ENCODE measurements at places on chromosomes 12 and 14.

GRCh38 chr12:64469455-64470142, 17.7 kb downstream of the TBK1 start:
- DNase-seq, result no peak

GRCh38 chr12:106671840-106672239, 89.0 kb downstream of the RFX4 start:
- no peak for DNase-seq

DNA sequence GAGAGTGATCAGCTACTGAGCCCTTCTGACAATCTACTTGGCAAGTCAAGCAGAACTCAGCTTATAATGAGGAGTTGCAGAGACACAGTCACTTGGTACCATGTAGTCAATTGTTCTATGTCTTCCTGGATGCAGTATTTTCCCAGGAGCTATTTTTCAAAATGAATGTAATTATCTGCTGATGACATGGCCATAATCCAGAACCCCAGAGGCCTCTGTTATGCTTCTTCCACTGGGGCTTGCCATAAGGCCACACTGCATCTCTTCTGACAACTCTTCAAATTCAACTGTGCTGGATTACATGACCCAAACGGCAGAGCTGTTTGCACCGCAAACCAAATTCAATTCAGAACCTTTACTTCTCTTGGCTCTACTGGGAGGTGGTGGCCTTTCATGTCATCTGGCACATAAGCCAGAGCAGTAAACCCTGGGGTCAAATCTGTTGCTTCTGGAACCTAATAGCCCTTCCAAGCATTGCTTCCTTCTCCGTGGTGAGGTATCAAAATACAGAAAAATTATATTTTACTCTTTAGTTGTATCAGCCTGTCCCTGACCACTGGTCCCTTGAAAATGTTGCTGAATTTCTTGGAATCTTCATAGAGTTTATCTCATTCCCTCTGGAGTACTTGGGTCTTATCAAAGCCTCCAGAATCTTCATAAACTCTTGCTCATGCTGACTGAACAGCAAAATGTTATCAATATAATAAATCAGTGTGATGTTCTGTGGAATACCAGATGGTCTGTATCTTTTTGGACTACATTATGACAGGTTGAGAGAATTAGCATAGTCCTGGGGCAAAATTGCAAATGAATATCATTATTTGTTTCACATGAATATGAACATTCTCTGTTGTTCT, 79.4 kb upstream of the DCN start:
- no peak for DNase-seq

- no peak for DNase-seq
Observed at GRCh38 chr14:88188745-88189416, 134.2 kb downstream of the KCNK10 start.

- no peak for DNase-seq
Observed at GRCh38 chr12:67433385-67434175, 164.4 kb downstream of the CAND1 start.

DNA sequence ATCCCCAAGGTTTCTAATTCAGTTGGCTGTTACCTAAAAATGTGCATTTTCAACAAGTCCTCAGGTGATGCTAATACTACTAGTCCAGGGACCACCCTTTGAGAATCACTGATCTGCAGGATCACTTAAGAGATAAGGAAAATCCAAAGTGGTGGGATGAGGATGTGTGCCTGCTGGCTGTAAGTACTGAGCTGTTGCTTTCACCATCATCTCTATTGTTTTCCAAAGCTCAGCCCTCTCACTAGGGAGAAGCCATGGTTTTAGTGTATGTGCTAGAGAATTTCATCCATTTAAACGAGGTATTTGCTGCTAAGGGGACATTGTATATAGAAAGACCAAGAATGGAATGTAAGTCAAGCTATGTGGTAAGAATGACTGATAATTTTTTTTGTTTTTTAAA, 202.3 kb downstream of the KIF21A start:
- DNase-seq, result no peak

DNA sequence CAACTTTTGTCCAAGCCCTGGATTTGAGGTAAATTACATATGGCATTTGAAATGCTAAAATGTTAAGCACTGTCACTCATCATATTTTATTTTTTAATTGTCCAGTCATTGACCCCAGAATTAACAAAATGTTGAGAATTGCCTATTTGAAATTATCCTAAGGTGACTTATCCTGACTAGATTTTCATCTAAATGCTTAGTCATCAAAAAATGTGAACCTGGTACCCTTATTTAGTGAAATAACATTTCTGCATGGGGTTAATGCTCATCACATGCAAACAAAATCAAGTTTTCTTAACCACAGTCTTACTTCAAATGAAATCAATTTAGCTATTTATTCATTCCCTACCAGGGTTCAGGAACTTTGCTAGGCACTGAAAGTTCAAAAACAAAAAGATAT, 232.0 kb upstream of the DCN start:
- no peak for DNase-seq

DNA sequence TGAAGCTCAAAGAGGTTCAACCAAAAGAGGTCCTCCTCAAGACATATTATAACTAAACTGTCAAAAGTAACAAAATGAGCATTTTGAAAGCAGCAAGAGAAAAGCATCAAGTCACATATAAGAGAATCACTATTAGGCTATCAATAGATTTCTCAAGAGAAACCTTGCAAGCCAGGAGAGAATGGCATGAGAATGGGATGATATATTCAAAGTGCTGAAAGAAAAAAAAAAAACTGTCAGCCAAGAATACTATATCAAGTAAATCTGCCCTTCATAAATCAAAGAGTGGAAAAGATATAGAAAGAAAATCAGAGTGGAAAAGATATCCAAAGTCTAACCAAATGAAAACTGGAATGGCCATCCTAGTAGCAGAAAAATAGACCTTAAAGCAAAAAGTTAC, 39.3 kb upstream of the TSPAN11 start:
- DNase-seq, result no peak

GRCh38 chr12:70032076-70032475, 207.0 kb downstream of the MYRFL start:
- no peak for DNase-seq

DNA sequence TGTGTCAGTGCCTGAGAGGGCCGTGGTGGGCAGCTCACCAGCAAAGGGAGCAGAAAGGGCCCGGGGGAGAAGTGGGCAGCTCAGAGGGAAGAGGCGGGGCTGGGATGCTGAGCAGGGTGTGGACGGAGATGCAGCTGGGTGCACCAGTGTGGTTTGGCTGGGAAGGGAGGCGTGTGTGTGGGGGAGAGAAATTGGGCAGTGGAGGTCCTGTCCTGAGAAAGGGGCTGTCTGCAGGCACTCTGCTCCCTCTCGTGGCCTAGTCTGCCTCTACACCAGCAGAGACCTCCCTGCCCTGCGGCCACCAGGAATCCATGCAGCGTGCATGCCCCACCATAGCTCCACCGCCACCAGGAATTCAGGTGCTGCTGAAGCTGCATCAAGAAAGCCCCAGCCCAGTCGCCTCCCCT, 6.4 kb downstream of the TMEM121 start:
- peak; percentile 7 for DNase-seq

DNA sequence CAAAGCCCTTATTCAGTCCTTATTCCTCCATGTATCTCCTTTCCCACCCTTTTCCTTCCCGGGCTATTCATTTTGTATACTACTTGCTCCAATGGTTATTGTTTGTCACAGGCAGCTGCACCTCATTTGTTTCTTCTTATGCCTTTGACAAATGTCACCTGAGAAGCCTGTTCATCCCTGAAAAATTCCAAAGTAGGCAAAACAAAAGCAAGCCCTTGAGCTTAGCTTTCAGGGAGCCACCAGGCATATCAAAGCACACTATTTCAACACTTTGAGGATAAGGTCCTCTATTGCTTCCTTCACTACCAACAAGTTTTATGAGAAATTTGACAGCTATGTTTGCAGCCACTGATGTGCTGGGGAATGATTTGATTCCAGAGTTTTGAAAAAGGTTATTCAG, 738.7 kb upstream of the LMO3 start:
- DNase-seq, result no peak

DNA sequence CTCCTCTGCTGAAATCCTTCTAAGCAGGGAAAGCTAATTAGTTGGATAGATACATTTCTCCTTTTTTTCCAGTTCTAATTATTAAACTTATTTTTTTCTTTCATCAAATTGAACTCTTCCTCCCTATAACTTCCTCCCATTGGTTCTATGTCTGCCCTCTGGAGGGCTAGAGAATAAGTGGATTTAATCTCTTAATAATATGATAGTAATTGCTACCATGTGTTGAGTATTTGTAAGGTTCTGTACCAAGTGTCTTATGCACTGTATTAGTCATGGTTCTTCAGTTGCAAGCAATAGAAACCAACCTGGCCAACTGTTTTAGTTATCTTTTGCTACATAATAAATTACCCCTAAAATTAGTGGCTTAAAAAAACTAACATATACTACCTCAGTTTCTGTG, 190.5 kb upstream of the PLXNC1 start:
- no peak for DNase-seq

GRCh38 chr12:39807043-39807442, 187.4 kb upstream of the ABCD2 start:
- DNase-seq, result no peak

All from dermis microvascular lymphatic vessel endothelial cell (primary cell).